ENCODE measurements at places on chromosomes 3 and 15.

GRCh38 chr15:77599357-77599756, 33.4 kb downstream of the LINGO1 start:
- DNase-seq, result no peak

DNA sequence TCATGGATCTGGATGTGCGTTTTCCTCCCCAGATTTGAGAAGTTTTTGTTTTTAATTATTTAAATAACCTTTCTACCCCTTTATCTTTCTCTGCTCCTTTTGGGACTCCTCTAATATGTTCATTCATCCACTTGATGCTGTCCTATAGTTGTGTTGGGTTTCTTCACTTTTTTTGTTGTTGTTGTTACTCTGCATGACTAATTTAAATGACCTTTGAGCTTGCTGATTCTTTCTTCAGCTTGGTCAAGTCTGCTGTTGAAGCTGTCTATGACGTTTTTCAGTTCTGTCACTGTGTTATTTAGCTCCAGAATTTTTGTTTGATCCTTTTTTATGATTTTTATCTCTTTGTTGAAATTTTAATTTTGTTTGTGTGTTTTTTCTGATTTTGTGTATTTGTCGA, 463.6 kb upstream of the ALCAM start:
- DNase-seq, result no peak

GRCh38 chr3:43473244-43473643, 148.6 kb downstream of the ANO10 start:
- DNase-seq, result no peak

GRCh38 chr15:35442742-35443141, 103.2 kb downstream of the DPH6 start:
- no peak for DNase-seq

DNA sequence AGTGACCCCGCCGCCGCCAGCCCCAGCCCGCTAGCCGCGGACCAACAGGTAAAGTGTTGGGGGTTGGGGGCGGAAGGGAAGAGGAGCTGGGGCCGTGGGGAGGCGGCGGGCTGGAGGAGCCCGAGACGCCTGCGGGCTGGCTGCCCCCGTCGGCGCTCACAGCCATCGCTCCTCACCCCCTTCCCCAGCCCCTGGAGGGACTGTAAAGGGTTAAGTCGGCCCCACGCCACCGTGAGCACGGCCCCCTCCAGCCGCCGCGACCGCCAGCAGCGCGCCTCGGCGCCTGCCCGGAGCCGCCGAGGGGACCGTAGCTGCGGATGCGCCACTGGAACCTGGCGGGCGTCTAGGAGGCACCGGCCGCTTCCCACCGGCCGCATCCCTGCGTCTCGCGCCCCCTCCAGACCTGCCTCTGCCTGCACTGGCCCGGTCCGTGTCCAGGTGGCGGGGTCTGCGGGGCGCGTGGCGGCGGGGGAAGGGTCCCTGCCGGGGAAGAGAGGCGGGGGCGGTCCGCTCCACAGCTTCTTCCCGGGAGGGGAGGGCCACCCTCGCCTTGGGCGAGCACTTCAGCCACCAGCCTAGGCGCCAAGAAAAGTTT, 522 bp downstream of the MED12L start:
- DNase-seq, result no peak

DNA sequence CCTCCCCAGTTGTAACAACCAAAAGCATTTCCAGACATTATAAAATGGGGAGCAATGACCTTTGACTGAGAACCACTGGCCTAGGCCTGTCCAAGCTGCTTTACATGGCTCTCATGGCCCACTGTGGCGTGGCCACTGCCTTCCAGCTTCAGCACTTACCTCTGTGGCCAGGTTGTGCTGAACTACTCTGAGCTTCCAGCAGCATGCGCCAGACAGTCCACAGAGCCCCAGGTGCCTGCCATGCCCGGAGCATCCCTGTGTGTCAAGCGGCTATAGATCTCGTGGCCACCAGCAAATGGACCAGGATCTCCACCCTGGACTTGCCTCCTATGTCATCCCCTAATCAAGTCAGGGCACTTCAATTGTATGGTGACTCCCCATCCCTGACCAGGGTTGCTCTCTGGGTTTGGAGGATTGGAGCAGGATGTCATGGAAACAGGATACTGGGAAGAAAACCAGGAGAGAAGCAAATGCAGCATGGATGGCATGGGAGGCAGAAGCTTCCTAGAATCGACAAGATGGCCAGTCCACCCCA, 199.7 kb downstream of the UACA start:
- no peak for DNase-seq

DNA sequence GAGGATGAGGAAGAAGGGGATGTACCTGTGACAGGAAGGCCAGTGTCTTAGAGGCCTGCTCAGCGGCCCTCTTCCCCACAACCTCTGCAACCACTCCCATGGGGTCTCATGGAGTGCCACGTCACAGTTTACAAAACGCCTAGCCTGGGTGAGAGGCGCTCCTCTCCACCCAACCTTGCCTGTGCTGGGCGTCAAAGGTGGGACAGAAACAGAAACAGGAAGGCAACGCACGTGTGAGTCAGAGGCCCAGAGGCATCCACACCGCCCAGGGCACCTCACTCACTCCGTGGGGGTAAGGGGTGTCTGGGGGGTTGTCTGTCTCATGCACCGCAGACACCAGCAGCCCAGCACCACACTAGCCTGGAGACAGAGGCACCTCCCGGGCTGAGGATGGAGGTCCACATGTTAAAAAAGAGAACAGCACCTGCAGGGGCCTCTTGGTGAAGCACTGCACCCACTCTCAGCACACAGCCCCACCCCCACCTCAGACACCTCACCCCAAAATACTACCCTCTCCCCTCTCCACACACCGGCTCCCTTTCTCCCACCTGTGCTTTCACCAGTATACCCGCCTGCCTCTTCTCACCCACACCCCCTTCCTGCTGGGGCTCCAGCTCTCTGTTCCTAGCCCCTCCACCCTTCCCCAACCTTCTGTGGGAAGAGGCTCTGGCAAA, 4.7 kb upstream of the CALML4 start:
- no peak for DNase-seq

DNA sequence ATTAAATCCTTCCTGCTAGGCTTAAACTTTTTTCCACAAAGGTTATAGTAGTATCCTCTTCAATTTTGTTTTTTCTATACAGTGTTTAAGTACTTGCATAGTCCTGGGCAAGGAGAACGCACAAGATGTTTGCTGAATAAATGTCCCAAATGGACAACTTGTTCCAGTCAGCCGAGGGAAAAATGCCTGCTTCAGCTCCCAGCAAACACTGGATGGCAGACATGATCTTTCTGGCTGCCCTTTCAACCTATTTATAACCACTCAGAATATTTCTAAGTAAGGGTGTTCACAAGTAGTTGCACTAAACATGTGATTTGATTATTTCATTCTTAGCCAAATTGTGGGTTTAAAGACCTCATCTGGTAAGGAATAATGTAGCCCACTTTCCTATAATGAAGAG, 29.8 kb downstream of the GNB4 start:
- no peak for DNase-seq

DNA sequence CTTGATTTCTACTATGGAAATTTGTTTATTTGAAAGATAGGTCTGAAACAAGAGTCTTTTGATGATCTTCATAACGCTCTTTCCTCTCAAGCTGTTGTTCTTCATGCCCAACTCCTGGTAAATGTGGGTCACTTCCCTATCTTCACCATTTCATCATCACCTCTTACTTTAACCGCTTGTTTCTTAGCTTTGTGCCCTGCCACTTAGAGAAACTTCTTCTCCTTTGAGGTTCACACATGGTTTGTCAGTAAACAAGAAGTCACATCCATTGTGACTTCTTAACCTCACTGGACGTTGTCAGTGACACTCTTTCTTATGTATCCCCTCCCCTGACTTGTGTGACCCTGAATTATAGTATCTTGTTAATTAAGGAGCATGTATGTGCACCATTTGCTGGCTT, 16.9 kb upstream of the P2RY13 start:
- DNase-seq, result no peak

DNA sequence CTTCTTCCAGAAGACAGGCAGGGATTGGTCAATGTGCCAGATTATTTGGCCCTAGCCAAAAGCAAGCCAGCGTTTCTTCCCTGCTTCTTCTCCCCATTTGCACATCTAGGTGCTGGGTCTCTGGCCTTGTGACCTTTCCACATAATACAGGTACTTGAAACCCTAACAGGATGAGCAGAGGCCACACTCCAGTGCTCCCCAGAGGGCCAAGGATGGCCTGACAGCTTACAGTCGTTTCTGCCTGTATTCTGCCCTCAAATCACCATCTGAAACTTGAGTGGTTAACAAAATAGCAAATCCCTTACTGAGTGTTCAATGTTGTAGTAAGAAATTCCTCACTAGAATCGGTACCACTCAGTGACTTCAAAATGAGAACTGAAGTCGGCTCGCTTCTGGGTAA, 29.1 kb downstream of the MKRN2 start:
- DNase-seq, result no peak

- no peak for DNase-seq
Measured at GRCh38 chr3:55160241-55160983, 232.6 kb upstream of the LRTM1 start.

- DNase-seq, result no peak
Measured at GRCh38 chr15:89157918-89158564, 63.3 kb downstream of the RLBP1 start.

DNA sequence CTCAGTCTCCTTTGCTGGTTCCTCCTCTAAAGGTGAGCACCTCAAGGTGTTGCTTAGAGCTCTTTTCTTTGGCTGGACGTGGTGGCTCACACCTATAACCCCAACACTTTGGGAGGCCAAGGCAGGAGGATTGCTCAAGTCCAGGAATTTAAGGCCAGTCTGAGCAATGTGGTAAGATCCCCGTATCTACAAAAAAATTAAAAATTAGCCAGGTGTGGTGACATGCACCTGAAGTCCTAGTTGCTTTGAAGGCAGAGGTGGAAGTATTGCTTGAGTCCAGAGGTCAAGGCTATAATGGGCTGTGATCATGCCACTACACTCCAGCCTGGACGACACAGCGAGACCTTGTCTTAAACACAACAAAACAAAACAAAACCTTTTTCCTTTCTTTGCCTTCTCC, 28.3 kb downstream of the TOPBP1 start:
- no peak for DNase-seq

DNA sequence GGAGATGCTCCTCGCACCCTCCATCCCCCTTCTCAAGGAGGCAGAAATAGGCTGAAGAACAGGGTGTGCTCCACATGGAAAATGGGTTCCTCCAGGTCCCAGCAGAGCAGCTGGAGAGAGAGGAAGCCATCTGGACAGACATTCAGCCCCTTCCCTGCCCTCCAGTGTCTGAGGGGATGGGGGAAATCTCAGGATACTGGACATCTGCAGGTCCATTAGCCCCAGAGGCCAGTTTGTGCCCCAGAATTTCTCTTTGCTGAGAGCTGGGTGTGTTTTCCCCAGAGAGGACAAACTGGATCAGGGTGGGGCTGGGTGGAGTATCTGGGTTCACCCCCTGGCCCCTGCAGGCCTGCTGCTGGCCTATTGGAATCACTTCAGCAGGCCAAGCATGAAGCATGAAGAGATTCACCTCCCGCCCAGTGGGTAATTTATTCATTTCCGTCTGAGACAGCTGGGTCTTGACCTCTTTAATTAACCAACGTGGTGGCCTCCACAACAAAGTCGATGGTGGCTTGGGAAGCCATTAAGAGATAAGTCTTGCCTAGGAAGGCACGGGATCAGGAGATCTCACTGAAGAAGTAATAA, 4.6 kb downstream of the FAM3D start:
- no peak for DNase-seq

DNA sequence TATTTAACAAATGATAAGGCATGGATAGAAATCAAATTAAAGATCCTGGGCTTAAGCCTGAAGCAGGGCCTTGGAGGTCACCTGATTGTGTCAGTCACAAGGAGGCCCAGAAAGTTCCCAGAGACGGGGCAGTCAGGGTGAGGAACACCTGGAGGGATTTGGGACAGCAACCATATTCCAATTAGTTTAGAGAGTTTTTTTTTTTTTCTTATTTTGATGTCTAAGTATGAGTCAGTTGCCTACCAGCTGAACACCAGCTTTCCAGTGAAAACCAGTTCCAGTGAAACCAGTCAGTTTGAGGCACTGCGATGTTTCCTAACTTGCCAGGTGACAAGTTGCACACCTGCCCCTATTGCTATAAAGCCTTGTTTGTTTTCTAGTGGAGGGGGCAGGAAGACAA, 350.7 kb upstream of the AZI2 start:
- DNase-seq, result no peak

DNA sequence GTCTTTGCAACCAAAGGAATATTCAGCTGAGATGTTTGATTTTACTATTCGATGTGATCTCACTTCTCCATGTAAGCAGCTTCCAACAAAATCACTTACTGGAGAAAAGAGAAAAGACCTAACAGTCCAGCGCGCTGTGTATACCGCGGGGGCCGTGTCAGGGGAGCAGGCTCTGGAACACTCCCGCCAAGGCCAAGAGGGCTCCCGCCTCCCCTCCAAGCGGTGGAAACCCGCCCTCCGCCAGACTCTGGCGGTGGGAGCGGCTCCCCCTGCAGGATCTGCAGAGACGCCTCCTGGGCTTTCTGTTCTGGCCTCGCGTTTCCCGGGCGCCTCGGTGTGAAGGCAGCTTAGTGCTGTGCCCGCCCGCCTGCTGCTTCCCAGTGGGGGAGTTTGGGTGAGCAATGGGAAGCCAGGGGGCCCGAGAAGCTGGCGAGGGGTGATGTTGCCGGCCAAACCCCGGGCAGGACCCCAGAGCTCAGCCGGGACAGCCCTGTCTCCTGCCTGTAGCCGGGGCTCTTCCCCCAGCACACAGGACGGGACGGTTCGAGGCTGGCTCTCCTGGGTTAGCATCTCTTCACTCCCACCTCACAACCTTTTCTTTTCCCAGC, 36.3 kb downstream of the CHST14 start:
- peak; percentile 21 for DNase-seq

GRCh38 chr3:43183456-43183855, 77.6 kb upstream of the POMGNT2 start:
- DNase-seq, result no peak

DNA sequence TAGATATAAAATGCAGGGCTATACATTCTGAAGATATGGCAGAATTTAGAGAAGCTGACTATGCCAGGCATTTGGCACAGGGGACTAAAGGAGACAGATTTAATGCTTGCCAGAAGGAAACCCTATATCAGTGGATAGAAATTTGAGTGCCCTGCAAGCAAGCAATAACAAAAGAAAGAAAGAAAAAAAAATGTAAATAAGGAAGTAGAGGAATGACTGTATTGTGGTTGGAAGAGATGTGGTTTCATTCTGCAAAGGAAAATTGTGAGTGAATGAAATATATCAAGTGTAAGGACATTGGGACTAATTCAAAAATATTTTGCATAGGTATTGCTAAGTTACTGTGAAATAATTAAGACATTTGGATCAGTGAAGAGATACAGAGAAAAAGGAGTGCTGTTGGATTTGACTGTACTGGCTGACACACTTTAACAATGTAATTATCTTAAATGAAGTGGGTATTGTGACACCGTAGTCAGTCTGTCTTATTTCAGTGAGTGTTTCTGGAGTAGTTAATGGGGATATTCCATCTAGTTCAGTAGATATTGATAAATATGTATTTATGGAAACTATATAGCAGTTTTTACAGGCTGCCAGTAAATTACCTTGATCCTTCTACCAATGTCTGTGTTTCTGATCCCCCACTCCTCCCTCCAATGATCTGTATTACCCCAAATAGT, 418.2 kb downstream of the CNTN4 start:
- no peak for DNase-seq

DNA sequence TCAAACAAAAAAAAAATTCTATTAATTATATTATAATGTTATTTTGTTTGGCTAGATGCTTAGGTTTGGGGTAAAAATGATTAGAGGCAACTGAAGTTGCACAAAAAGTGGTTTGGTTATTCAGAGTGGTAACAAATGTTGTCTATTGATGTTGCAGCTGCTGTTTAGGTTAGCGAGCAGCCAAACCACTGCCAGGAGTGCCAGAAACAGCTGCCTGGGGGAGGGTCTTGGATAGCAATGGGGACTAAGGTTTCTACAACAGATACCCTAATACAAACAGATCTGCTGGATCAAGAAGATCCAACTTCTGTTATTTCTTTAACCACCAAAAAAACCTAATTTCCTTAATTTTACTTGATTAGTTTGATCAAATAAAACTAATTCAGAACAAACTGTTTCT, 26.6 kb downstream of the BTLA start:
- DNase-seq, result no peak

Measured in NCI-H2227 treated with DMSO at 0.1 percent for 48 hours (cell line).